Activated CD8-positive, alpha-beta memory T cell treated with anti-CD3 and anti-CD28 coated beads, Interleukin-2, amount 10 ng/mL, durations not matched to agents 7 days and 5 days (primary cell): ENCODE measurements at places on chromosomes 6 and 20.

DNA sequence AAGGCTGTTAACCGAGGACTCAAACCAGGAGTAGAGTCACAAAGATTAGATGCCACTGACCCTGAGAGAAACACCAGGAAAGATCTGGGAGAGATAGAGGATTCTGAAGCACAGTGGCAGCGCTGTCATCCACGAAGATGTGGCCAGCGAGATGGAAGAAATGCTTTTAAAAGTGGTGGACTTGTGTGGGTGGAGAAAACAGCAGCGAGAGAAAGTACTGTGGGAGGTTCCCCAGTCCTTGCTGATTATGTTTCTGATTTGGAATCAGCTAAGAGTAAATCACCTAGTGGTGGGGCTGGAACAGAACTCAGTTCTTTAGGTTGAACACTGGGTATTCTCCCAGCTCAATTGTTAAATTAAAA, 435 bp upstream of the ZNF322 start:
- no peak for DNase-seq

GRCh38 chr6:38068854-38069590, 249.5 kb downstream of the ZFAND3 start:
- no peak for DNase-seq

- DNase-seq, result no peak
Measured at GRCh38 chr6:34474754-34475153, 8.9 kb downstream of the PACSIN1 start.

DNA sequence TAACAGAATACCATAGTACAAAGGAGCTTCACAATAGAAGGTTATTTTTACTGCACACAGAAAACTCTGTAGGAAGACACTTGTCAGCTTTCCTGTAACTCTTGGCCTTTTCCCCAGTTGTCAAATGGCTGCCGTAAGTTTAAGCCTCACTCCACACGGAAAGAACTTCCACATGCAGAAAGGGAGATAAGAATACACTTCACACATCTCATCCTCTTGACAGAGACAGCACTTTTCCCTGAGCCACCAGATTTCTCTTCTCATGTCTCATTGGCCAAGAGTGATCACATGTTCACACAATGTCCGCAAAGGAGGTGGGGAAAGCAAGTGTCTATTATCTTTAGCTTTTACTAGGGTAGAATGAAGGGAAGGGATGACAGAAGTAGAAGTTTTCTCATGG, 540.7 kb downstream of the HAO1 start:
- no peak for DNase-seq

DNA sequence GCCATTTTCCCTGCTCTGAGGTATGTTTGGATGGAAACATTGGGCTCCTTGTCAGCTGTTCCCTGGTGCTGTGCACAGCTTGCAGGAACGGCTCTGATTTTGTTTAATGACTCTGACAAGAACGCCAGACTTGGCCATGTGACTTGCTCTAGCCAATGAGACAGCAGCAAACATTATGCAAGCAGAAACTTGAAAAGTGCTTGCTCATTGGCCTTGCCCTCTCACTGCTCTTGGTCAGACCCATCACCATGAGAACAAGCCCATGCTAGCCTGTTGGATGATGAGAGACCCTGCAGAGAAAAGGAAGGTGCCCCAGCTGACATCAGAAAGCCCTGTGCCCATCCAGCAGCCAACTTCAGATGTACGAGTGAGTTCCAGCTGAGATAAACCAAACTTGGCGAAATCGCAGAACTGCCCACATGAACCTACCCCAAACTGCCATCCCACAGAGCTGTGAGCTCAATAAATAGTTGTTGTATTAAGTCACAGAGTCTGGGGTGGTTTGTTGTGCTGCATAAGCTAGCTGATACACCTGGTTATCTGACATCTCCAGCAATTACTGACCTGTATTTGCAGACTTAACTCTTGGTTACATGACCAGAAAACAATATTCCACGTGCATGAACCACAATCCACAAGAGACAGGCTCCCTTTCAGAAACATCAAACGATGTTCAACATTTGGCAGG, 96.9 kb downstream of the JPH2 start:
- DNase-seq, result no peak

DNA sequence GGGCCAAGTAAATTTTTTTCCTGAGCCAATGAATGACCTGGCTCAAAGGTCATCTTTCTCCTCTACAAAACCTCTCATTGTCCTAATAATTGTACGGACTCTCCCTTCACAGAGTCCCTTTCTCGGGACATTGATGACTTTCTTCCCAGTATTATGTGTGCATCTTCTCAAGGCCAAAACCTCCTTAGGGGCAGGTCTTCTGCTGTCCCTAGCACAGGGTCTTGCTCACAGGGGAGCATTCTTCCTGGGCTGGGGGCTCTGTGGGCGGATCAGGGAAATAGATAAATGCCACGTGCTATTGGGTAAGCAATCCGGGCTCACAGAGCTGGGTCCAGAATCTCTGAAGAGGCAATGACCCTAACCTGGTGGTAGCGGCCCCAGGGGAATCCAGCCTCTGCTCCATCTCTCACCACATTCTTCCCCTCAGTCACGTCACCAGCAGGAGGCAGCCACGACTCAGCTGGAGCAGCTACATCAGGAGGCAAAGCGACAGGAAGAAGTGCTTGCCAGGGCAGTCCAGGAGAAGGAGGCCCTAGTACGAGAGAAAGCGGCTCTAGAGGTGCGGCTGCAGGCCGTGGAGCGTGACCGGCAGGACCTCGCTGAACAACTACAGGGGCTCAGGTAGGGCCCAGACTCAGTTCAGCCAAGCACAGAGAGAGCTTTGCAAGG, 23.5 kb downstream of the CEP250 start:
- no peak for DNase-seq

- DNase-seq, result no peak
Measured at GRCh38 chr6:168355716-168356522, 36.3 kb upstream of the DACT2 start.

DNA sequence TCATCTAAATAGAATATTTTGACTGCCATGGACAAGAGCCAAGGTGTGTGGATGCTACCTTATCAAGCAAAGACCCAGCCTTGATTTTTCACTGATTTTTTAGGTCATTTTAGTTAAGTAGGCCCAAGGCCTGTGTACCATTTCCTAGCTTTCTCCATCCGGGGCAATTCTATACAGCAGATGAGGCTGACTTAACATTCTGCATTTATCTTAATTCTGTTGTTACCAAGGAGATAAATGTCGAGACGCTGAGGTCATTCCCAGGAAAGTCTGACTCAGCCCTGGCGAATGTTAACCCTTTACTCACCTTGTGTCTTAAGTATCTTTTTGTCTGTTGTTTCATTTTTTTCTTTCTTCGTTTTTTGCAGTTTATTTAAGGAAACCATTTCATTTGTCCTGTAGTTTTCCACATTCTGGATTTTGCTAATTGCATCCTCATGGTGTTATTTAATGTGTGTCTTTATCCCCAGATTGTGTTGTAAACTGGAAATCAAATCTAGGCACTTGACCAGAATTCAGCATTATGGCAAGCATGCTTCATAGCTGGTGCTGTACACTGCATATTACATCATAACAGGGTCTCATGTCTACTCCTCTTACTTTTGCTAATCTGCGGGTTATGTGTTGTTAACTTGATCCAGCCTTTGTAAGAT, 277.0 kb downstream of the CDKAL1 start:
- no peak for DNase-seq

GRCh38 chr6:71246596-71246995, 42.0 kb upstream of the OGFRL1 start:
- DNase-seq, result no peak

GRCh38 chr6:15176816-15177370, 69.0 kb upstream of the JARID2 start:
- DNase-seq, result no peak

- DNase-seq, result no peak
Measured at GRCh38 chr6:31386977-31387376, 16.4 kb upstream of the MICA start.

GRCh38 chr6:139776041-139776440, 401.6 kb upstream of the CITED2 start:
- DNase-seq, result no peak

- no peak for DNase-seq
Measured at GRCh38 chr6:10136636-10137035, 278.2 kb downstream of the TFAP2A start.

DNA sequence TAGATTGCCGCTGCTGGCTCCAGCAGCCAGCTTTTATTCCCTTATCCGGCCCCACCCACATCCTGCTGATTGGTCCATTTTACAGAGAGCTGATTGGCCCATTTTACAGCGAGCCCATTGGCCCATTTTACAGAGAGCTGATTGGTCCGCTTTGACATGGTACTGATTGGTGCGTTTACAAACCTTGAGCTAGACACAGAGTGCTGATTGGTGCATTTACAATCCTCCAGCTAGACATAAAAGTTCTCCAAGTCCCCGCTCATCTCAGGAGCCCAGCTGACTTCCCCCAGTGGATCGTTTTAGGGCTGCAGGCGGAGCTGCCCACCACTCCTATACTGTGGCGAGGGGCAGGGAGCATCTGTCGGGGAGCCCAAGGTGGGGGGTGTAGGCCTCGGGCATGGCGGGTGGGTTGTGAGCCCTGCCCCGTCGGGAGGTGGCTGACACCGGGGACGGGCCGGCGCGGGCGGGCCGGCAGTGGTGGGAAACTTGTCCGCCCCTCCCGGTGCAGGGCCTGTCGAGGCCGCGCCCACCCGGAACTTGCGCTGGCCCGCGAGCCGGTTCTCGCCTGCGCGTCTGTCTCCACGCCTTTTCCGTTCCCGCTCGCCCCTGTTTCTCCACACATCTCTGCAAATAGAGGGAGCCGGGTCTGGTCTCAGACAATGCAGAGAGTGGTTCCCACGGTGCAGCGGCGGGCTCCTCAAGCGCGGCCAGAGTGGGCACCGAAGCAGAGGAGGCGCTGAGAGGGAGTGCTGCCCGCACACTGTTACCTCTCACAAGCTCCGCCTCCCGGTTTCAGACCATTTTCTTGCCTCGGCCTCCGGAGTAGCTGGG, 86.1 kb upstream of the STMND1 start:
- peak; percentile 61 for DNase-seq

- DNase-seq, result peak; percentile 49
Measured at GRCh38 chr20:22684072-22684762, 99.8 kb upstream of the FOXA2 start.

DNA sequence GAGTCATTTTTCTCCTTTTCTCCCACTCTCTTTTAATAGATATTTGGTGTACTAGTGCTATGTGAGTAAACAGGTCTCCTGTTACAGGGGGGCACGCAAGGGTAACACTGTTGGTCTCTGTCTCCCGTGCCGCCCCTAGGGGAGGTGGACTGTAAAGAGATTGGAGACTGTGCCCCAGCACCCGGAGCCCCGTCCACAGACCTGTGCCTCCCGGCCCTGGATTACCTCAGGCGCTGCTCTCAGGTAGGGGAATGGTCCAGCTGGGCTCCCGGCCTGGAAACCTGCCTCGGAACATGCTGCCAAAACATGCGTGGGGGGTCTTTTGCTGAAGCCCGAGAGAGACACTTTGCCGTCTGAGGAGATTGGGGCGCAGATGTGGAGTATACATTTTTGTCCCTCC, 66.4 kb upstream of the SMIM28 start:
- DNase-seq, result no peak

DNA sequence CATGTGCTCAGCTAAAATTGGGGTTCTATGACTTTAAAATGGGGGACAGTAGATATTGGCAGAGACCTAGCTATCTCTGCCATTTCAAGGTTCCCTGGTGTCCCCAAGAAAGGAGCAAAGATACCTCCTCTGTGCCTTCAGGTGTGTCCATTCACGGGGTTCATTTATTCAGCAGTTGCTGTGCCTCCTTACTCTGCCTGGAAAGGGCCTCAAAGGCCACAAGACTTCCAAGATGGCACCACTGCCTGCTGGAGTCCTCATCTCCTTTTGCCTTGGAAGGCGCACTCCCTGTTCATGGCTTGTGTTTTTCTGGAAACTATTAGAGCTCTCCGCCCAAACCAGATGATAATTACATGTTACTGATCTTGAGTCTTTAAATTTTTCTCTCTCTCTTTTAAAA, 3.9 kb upstream of the ZBP1 start:
- no peak for DNase-seq

DNA sequence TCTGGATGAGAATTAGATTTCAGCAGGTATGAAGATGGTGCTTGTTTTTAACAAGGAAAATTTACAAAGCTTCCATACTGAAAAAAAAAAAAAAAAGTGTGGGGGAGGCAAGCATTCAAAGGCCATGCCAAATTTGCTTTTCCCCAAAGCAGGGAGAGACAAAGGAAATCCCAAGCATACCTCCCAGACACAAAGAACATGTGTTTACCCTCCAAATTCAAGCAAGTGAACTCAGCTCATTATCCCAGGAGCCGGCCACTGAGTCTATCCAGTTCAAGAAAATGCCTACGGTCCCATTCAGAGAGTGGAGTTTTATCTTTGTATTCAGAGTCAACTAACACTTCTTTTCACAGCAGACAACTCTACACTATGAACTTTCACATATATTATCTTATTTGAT, 102.7 kb upstream of the ID4 start:
- no peak for DNase-seq

- DNase-seq, result no peak
Measured at GRCh38 chr6:68740828-68741500, 105.9 kb downstream of the ADGRB3 start.

DNA sequence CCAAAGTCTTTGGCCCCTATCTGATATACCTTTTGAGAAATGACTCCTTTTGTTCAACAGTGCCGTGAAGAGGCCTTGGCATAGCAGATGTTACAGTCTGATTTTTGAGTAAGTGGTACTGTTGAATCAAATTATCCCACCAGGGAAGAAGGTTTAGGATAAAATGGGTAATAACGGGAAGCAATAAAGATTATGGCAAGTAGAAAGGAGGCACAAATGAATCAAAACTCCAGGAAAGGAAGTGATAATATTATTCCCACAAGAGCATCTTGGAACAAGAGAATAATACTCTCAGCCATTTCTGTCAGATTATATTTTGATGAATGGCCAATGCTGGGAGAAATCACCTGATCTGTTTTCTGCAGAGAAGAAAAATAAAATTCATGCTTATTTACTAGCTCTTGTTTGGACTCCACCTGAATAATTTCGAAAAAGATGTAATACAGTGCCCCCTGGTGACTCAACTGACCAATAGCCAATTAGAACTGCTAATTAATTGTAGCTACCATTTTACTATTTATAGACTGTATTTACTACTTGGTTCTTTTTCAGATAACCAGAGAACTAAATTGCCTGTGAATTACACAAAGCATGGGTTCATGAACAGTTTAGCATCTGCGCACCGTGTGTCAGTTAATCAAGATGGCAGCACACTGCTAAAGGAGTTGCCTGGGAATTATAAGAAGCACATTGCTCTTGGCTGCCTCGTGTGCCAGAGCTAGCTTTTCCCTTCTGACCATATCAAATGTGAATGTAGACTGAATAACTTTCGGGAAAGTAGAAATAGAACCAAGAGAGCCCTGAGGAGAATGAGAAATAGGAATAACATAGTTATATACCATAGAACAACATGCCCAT, 78.5 kb upstream of the TRDN start:
- DNase-seq, result no peak

- DNase-seq, result no peak
Measured at GRCh38 chr6:62516291-62517141, 230.5 kb upstream of the KHDRBS2 start.
